ENCODE measurements at places on chromosomes 12 and 14.
A peak's percentile ranks its signal among the peaks of the same experiment; 100 is the strongest.

DNA sequence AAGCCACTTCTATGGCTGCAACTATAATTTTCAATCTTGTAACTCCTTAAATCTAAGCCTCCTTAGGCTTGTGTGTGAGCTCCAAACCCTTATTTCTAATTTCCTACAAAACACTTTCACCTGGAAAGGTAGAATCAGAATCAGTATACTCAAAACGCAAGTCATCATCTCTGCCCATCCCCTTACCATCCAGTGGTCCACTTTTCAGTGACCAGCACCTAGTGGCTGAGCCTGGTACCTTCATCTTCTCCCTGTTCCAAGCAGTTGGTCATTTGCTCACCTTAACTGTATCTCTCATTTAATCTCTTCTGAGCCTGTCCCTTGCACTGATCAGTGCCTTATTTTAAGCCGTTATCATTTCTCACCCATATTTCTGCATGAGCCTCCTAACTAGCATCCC lies 107.9 kb downstream of the PPM1H start:
- no peak for DNase-seq

GRCh38 chr14:61668282-61668681 lies 27.0 kb upstream of the HIF1A start:
- DNase-seq: no peak

- DNase-seq: no peak
These were observed 7.3 kb upstream of the ZNF740 start for GRCh38 chr12:53173085-53173715.

DNA sequence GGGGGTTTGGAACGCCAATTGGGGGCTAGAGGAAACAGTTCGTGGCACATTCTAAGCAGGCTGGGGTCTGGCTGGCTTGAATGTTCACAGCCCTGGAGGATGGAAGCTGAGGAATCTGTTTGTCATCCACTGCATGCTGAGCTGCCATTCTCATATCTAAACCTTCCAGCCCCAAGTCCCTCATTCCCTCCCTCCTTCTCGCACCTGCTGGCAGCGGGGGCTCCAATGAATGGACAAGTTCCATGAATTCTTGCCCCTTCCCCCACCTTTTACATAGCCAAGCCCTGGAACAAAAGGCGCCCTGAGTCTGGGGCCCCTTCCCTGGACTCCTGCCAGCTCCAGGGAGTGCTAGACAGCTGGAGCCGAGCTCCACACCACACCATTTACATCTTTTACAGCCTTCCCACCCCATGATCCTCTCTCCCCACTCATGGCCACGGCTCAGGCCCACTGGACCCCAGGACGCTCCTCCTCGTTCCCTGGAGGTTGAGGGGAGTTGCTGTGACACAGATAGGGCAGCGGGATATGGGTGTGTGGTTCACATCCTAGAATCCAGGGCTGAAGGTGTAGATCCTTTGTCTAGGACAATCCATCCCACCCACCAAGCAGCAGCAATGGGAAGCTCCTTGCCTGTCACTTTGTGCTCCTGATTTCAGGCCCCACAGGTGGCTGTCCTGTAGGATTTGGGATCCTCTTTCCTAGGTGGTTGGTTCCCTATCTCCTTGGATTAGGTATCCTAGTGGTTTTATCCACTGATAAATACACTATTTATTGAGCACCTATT lies 21.7 kb upstream of the VRTN start:
- DNase-seq: no peak

DNA sequence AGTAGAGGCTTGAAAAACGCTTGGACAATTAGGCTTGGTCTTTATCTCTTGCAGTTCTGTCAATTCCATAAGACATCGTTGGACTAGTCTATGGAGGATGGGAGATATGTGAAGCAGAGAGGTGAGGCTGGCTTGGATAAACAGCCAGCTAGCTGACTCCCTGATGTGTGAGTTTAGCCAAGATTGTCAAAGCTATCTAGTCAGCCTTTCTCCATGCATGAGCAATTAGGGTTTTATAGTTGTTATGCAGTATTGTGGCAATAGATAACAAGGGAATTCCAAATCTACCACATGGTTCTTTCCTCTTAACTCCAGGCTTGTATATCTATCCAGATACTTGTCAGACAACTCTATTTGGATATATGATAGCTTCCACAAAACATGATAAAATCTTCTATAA lies 153.6 kb upstream of the NRXN3 start:
- no peak for DNase-seq

DNA sequence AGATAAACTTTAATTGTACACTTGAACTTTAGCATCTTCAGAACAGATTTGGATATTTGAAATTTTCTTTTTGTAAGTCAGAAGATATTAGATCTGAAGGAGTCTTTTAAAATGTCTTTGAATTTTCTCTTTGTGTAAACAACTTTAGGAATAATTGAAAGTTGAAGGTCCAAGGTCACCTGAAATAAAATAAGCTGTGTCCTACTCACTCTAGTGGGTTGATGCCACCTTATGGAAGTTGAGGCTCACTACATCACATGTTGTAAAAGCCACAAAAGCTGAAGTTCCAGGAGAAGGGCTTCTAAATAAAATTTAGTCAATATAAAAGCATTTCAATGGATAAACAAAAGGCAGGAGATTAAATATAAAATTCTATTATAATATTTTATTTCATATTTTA lies 122.0 kb upstream of the ATXN7L3B start:
- no peak for DNase-seq

DNA sequence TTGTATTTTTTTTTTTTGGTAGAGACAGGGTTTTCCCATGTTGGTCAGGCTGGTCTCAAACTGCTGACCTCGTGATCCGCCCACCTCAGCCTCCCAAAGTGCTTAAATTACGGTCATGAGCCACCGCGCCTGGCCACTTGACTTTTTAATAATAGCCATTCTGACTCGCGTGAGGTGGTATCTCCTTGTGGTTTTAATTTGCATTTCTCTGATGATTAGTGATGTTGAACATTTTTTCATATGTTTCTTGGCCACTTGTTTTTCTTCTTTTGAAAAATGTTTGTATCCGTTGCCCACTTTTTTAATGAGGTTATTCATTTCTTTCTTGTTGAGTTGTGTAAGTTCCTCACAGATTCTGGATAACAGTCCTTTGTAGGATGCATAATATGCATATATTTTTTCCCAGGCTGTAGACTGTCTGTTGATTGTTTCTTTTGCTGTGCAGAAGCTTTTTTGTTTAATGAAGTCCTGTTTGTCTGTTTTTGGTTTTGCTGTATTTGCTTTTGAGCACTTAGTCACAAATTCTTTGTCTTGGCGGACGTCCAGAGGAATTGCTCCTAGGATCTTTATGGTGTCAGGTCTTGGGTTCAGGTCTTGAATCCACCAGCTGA lies 10.3 kb upstream of the PGAM5 start:
- no peak for DNase-seq

DNA sequence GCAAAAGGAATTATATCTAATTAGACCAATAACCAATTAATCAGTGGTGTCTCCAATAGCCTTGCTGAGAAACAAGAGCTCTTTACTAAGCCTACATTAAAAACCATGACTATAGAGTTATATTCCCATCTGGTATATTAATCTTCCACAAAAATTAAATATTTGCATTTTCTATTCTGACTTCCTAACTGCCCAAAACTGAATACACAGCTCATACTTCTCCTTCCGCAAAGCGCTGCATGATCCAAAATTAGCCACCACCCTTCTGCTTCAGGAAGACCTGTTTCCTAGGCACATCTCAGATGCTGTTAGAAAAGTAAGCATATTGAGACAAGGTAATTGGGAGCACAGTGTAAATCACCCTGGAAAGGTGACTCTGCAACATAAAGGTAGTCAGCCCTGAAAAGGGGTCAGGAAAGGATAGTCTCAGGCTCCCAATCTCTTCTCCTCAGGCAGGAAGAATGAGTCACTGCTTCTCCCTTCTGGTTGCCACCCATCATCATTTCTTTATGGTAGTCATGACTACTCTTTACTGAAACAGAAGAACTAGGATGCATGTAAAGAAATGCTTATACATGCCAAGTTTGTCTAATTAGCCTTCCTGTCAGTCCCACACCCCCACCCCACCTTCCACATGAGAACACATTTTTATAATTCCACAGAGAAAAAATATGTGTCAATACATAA lies 54.3 kb downstream of the PLCZ1 start:
- no peak for DNase-seq

GRCh38 chr12:50505675-50506530 lies 1.1 kb downstream of the DIP2B start:
- DNase-seq: peak; percentile 16

DNA sequence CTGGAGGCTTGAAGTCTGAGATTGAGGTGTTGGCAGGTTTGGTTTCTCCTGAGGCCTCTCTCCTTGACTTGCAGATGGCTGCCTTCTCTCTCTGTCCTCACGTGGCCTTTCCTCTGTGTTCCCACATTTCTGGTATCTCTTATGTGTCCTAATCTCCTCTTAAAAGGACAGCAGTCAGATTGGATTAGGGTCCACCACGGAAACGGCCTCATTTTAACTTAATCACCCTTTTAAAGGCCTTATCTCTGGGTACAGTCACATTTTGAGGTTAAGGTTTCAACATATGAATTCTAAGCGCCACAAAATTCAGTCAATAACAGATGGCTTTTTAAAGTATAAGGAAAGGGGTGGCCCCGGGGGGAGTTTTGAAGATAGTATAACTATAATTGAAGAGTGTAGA lies 33.5 kb downstream of the UNC79 start:
- no peak for DNase-seq

DNA sequence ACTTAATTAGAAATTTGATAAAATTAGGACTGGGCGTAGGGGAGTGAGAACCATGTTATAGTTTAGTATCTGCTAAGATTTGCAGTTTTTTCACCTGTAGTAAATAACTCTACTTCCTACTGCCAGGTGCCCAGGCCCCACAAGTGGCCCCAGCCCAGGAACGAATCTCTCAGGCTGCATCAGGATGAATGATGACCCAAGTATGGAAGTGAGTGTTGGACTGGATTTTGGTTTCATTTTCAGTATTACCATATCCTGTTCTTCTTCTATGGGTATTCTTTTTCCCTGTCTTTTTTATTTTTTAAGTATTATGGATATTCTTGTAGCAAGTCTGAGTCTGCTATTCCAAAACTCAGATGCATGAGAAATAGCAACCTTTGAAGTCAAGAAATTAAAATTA lies 120.3 kb upstream of the BCAT1 start:
- no peak for DNase-seq

- no peak for DNase-seq
These were observed 5.6 kb downstream of the HOXC13 start for GRCh38 chr12:53944209-53944608.

- no peak for DNase-seq
These were observed 89.7 kb downstream of the ESRRB start for GRCh38 chr14:76465664-76466063.

- DNase-seq: no peak
These were observed 1.2 kb downstream of the PRMT8 start for GRCh38 chr12:3491938-3492792.

- DNase-seq: no peak
These were observed 28.0 kb downstream of the PXN start for GRCh38 chr12:120237360-120238171.

DNA sequence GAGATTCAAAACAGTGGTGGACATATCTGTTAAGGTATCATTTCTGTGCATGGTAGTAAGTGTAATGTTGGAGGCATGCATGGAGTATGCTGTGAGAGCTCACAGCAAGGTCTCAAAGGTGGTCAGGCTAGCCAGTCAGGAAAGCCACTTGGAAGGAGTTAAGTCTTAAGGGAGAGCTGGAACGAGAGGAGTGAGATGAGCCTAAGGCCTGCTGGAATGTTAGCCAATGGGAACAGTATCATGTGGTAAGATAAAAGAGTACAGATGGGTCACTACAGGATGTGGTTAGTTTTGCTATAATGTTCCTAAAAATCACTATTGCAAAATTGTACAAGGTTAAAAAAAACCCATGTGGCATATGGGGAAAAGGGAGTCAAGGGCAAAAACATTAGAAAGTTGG lies 311.7 kb upstream of the E2F7 start:
- no peak for DNase-seq

- no peak for DNase-seq
These were observed 16.3 kb upstream of the NFYB start for GRCh38 chr12:104154286-104154685.

- DNase-seq: peak; percentile 79
These were observed 5.0 kb upstream of the AQP2 start for GRCh38 chr12:49945394-49946080.

DNA sequence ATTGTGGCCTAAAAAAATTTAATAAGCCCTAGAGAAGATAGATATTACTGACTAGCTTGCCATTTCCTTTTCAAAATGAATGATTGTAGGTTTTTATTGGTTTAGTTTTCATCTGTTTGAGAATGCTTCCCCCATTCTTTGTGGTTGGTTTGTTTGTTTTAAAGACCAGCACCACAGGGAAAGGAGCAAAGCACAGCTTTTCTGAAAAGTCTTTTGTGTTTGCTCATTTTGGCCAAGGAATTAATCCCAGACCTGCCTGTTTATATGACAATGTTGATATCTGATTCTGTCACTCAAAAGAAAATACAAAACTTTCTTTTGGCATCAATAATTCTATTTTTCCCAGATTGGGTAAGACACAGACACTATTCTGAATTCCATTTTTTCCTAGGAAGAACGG lies 312.5 kb upstream of the FLRT2 start:
- no peak for DNase-seq

DNA sequence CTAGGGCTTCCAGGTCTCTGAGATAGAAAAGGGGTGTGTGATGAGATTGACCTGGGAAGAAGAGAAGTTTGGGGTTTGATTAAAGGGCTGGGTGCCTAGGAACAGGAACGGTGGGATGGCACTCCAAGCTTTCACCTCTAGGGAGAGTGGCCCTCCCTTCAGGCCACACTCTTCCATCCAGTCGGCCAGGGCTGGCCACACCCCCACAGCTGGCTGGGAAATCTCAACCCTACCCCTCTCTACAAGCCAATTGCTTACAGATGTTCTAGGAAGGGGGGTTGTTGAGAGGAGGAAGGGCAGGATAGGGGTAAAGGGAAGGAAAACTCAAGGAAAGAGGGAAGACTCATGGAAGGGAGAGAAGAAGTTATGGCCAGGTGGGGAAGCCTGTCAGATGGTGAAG lies 6.6 kb upstream of the ITGA5 start:
- DNase-seq: no peak

- DNase-seq: no peak
These were observed 263.4 kb downstream of the CCDC91 start for GRCh38 chr12:28453686-28454085.

- DNase-seq: no peak
These were observed 1.8 kb upstream of the AHNAK2 start for GRCh38 chr14:104979758-104980610.

- DNase-seq: no peak
These were observed 18.5 kb upstream of the AQP2 start for GRCh38 chr12:49932023-49932422.

GRCh38 chr12:91272461-91273063 lies 89.9 kb upstream of the DCN start:
- no peak for DNase-seq

Measured in CD4-positive, alpha-beta T cell treated with Interleukin-6 at 100 ng/mL for 8 hours (primary cell).